Activated naive CD4-positive, alpha-beta T cell treated with Interleukin-2 at 50 U/mL for 16 hours (primary cell): ENCODE measurements at places on chromosomes 4 and X.

DNA sequence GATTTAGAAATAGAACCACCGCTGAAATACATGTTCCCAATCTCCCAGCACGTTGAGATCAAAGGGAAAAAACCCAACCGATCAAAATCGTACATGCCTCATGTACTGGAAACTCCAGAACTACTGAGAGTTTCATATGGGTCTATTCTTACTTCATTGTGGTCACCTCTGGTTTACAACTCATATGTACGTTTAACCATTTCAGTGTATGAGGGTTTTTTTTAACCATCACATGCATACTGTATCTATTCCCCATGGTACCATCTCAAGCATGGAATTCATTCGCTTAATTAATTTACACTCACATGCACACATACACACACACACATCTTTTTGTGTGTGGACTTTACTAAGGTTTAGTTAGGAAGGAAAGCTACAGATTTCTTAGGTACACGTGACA is 46.0 kb upstream of the CLNK start:
- DNase-seq = no peak

- DNase-seq = no peak
Observed at GRCh38 chr4:147318586-147318985, 162.3 kb upstream of the EDNRA start.

GRCh38 chr4:167114416-167114971 is 119.8 kb downstream of the SPOCK3 start:
- no peak for DNase-seq

- DNase-seq = no peak
Observed at GRCh38 chrX:37378404-37378803, 29.2 kb downstream of the PRRG1 start.

- DNase-seq = no peak
Observed at GRCh38 chr4:96356591-96357370, 516.9 kb downstream of the PDHA2 start.

- DNase-seq = no peak
Observed at GRCh38 chr4:8293131-8293975, 23.8 kb downstream of the HTRA3 start.

DNA sequence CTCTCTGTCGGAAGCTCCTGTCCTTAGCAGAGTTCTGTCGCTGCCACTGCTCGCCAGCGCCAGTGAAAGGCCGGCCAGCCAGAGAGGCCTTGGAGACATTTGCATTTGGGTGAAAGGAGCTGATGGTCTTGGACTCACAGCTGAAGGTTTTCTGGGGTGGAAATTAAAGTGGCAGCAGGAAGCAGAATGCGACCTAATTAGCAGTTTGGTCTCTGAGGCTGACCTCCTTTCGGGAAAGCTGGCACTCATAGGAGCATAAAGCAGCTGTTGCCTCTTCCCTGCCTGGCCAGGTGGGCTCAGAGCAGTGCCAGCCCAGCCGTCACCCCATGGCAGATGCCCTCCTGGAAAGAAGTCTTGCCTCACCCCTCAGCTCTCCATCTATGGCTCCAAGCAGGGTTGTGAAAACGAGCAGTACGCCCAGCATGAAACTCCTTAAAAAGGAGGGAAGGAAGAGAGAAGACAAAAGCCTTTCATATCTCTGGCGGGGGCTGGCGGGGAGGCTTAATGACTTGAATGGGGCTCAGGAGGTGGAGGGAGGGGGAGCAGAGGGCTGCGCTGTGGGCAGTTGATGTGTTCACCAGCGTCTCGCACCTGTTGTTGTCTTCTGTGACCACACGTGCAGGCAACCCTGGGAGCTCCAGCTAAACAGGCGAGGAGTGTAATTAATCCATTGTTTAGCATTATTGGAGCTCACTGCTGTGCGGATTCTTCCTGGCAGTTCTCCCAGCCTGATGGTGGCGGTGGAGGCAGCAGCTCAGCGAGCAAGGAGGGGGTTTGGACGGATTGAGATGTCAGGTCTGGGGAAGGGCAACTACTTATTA is 264.0 kb downstream of the MID1IP1 start:
- no peak for DNase-seq

- DNase-seq = no peak
Observed at GRCh38 chr4:139540161-139540560, 15.9 kb downstream of the SETD7 start.

DNA sequence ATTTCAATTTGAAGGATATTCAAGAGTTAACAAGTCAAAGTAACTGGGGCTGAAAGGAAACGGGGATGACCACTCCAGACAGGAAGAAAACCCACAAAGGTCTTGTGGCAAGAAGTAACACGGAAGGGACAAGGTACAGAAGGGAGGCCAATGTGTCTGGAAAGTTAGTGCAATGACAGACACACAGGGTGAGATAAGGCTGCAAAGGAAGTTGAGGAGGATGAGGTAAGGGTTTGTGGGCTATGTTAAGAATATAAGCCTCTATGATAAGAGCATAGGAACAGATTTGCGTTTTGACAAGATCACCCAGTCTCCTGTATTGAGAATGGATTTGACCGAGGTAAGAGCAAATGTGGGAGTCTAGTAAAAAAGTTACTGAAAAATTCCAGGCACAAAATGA is 21.9 kb upstream of the EMCN start:
- DNase-seq = no peak

GRCh38 chr4:86592553-86593249 is 1.4 kb upstream of the PTPN13 start:
- DNase-seq = no peak

GRCh38 chrX:10110316-10110935 is 46.3 kb upstream of the CLCN4 start:
- peak; percentile 25 for DNase-seq

DNA sequence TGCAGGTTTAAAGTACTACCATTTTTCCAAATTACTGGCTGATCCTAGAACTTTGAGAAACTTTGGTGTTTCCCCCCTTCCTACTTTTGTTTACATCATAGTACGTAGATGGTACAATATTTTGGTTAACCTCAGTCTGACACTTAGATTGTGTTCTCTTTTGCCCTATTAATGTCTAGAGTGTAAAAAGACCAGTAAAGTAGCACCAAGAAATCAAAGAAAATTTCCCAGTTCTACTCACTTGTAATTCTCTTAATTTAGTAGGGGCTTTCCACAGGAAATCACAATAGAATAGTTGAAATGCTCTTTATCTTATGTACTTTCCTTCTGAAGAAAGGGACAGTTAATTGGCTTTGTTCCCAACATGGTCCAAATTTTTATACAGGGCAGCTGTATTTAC is 51.6 kb downstream of the NFKB1 start:
- DNase-seq = no peak

DNA sequence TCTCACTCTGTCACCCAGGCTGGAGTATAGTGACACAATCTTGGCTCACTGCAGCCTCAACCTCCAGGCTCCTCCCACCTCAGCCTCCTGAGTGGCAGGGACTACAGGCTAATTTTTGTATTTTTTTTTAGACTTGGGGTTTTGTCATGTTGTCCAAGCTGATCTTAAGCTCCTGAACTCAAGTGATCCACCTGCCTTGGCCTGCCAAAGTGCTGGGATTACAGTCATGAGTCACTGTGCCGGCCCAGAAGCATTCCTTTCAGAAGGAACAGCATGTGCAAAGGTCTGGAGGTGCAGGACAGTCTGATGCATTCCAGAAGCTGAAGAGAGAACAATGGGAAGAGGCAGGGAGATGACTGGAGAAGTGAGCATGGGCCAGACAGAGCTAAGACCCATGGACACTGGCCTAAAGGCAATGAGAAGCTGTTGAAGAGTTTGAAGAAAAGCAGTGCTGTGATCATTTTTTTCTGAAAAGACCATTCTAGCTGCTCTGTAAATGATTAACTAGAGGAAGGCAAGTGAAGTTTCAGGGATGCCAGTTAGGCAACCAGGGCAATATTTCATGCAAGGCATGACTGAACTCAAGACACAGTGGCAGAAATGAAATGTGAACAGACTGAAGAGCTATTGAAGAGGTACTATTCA is 43.2 kb downstream of the MANBA start:
- no peak for DNase-seq

DNA sequence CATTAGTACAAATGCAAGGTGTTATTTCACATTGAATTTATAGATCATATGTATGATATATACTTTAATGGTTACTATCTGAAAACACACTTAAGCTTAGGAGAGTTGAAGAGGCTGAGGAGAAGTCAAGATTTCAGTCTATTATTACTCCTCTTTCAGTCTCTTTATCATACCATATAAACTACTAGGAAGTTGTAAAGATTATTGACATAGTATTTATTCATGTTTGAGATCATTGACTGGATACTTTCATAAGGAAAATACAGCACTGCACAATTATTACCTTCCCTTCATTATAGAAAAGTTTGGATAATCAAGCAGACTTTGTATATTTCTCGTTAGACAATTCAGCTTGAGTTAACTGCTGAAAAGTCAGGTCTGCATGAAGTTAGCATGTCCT is 10.0 kb upstream of the SGMS2 start:
- DNase-seq = no peak

DNA sequence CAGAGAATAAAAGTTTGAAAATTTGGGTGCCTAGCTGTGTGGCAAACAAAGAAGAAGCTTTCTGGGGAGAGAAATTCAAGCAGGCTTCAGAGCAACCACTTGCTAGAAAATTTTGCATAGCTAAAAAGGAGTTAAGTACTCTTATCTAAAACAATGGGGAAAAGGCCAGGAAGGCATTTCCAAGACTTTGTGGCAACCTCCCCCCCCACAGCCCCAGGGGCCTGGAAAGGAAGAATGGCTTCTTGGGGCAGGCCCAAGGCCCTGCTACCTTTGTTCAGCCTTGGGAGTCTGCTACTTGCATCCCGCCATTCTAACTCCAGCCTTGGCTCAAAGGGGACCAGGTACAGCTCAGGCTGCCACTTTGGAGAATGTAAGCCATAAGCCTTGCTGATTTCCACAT is 102.2 kb downstream of the PTCHD1 start:
- no peak for DNase-seq

DNA sequence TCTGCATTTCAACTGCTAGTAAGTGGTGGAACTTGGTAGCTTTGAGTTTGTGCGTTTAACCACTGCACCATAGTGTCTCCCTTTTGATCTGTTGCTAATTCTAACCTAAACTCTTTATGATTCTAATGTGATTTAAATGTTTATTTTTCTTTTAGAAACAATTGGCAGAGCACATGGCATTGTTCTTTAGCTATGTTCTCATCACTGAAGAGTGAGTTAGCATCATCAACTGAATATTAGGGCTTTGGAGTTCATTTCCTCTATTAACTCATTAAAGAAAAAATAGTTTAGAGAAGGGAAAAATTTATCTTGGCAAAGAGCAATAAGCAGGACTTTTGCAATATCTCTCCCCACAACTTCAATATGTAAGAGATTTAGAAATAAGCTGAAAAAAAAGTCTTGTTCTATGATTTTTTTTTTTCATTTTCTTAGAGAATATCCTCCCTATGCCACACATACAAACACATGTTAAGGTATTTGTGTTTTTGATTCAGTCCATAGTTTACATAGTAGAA is 25.7 kb downstream of the CPEB2 start:
- DNase-seq = no peak

DNA sequence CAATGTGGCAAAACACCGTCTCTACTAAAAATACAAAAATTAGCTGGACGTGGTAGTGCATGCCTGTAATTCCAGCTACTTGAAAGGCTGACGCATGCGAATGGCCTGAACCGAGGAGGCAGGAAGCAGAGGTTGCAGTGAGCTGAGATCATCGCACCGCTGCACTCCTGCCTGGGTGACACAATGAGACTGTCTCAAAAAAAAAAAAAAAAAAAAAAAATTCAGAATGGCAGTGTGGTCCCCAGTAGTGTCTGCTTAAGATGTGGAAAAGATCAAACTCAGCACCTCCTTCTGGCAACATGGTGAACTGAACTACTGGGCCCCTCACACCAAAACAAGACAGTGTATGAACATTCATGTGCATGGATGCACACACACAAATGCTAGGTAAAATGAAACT is 32.2 kb downstream of the SMS start:
- DNase-seq = peak; percentile 35

DNA sequence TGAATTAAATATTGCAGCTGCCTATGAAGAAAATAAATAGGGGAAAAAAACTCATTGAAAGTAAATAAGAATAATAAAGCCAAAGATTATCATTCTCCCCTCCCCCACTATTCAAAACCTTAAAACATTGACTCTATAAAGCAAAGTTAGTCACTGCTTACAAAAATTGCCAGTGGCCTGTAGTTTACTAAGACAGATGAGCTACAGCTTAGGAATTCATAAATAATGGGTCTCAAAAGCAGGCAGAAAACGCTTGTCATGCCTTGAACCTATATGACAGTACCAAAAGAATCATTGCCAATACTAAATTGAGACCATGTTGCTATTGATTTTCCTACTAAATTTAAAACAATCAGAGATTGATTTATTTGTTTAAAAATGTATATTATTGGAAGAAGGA is 78.9 kb downstream of the SLC10A7 start:
- no peak for DNase-seq

- no peak for DNase-seq
Observed at GRCh38 chr4:111064342-111064993, 441.6 kb upstream of the PITX2 start.

DNA sequence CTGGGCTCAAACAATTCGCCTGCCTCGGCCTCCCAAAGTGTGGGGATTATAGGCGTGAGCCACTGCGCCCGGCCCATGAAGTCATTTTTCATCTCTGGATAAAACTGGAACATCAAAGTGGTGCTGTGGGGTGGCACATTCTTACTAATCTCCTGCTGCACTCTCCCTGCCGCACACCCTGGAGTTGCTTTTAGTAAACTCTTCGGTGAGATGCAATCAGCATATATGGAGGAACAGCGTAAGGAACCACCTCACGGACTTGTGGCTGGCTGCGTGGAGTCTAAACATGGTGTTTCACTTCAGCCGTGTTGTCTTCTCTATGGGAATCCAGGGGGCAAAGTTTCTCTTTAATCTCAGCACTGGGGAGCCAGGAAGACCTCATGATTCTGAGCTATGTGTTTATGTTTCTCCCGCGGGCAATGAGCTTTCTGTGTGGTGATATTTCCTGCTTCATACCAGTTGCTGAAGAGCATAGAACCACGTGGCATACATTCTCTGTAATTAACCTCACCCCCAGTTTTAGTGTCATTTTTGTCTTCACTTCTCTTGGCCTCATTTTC is 2.1 kb upstream of the RHOH start:
- DNase-seq = peak; percentile 48

DNA sequence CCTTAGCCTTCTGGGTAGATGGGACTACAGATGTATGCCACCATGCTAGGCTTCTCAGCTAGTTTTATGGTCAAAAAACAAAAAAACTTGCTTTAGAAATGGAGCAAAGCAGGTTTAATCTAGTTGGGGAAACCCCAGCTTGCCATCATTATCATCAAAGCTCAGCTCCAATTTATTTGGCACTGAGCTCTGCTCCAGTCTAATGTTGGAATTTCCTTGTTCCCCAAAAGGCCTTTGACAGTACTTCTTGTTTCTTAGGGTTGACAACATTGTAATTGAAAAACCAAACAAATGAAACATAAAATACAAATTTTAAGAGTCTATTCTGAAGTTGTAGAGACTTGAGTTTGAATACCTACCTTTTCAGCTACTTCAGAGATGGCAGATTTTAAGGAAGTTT is 48.0 kb downstream of the MRPL1 start:
- DNase-seq = no peak

GRCh38 chrX:19566359-19567222 is 51.3 kb upstream of the MAP3K15 start:
- DNase-seq = peak; percentile 33

- peak; percentile 78 for DNase-seq
Observed at GRCh38 chr4:102826105-102826889, 1.1 kb downstream of the UBE2D3 start.
